Uterus (tissue), 4 donors: ENCODE measurements at places on chromosomes 5 and 9.

DNA sequence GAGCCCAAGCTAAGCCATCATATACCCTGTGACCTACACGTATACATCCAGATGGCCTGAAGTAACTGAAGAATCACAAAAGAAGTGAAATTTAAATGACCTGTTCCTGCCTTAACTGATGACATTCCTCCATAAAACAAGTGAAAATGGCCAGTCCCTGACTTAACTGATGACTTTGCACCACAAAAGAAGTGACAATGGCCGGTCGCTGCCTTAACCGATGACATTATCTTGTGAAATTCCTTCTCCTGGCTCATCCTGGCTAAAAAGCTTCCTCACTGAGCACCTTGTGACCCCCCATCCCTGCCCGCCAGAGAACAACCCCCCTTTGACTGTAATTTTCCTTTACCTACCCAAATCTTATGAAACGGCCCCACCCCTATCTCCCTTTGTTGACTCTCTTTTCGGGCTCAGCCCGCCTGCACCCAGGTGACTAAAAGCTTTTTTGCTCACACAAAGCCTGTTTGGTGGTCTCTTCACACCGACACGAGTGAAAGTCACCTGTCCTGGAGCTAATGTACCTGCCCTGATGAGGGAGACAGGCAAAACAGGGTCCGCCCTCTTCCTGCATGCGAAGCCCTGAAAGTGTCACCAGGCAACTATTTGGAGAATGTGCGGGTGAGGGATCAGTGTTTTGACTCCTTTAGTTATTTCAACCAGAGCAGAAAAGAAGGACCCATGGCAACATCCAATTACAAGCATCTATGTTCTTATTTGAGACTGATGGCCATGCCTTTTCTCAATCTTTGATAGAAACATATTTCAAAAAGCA lies 266.1 kb downstream of the SMARCA2 start:
- DNase-seq: no peak

- no peak for DNase-seq
These were observed 120.9 kb upstream of the TARS1 start for GRCh38 chr5:33319841-33320240.

- no peak for DNase-seq
These were observed 463.6 kb downstream of the SPOCK1 start for GRCh38 chr5:137035480-137035878.

DNA sequence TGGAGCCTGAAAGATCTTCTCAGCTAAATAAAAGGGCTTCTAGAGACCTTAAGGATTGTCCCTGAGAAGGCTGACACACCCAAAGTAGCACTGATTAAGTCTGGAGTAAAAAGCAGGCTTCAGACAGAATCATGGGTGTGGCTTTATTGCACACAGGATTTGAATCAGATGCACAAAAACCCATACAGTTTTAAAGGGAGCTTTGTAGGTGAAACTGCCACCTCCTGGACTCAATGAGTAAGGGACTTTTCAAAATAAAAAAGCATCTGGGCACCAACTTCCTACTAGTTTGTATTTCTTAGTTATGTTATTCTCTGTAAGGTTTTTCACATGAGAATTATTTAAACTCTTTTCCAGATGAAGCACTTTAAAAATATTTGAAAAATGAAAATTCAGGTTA lies 129.4 kb downstream of the EDIL3 start:
- no peak for DNase-seq
